ENCODE measurements at places on chromosomes 12 and 14.

DNA sequence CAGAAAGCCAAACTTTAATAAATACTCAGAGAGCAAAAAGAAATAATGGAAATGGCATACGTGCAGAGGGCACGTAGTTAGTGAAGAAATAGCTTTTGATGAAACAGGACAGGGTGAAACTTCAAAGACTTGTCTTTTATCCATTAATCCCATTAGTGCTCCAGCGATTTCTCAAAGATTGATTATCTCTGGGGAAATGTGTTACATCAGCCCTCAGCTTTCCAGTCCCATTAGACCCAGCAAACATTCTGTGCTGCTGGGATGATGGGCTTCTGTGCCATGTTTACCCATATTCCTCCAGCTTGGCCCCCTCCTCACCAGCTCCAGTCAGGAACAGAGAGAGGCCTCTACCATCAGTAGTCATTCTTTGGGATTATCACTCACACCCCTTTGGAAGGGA lies 113.1 kb downstream of the CACNA1C start:
- no peak for DNase-seq

DNA sequence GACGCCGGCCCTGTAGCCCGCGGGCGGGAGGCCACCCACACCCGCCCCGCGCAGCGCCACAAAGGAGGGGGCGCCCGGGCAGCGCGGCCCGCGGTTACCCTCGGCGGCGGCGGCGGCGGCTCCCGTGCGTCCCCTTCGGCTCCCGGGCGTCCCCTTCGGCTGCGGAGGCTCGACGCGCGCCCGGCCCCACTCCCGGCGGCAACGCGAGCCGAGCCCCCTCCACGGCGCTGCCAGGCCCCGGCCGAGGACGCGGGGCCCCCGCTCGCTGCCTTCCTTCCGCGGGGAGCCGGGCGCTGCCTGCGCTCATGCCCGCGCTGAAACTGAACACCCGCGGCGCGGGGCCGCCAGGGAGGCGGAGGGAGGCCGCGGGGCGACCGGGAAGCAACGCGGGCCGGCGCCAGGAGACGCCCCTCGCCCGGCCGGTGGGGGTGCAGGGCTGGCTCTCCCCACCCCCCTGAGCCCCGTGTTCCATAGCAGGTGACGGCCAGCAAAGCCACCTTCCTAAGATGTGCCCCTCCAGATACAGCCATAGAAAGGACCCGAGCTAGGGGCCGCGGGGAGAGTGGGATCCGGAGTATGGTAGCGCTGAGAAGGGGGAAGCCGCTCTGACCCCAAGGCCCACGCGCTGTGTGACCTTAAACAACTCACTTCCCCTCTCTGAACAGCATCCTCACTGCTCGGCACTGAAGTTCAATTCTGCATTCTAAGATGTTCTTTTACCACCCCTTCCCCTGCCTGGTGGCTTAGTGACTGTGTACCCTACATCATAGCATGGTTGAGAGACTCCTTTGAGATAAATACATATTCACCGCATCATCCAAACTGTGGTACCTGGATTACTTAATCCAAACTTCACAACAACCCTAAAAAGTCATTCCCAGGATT lies 42.8 kb downstream of the KDM2B start:
- no peak for DNase-seq

DNA sequence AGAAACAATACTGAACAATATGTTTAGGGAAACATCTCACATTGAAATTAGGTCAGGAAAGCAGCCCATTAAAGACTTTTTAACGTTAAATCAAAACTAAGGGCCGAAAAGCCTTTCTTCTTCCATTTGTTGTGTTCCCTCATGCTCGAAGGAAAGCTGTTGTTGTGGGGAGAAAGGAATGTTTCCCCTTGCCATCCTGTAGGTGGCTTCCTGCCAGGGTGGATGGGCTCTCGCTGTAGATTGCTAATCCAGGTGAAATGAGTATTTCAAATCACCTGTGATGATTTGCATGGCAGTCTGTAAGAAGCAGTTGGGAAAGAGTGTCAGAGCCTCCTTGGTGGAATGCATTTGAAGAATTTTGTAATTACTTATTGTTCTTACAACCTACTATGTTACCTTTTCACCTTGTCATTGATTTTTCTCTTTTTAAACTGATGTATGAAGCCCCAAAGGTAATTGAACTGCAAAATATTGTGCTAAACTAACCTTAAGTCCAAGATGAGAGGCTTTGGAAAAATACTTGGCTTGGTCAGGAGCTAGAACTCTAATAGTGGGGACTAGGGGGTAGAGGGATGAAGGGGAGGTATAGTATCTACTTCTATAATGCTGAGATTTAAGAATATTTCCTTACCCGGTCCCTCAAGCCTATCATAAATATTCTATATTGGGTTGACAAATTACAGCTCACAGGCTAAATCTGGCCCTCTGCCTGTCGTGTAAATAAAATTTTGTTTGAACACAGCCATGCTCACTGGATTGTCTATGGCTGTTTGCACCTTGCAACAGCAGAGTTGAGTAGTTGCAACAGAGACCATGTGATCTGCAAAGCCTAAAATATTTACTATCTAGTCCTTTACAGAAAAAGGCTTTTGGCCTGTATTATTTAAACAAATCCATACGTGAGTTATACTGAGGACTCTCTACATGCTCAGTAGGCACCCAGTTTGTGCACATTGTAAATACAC lies 7.7 kb upstream of the DCP1B start:
- no peak for DNase-seq

DNA sequence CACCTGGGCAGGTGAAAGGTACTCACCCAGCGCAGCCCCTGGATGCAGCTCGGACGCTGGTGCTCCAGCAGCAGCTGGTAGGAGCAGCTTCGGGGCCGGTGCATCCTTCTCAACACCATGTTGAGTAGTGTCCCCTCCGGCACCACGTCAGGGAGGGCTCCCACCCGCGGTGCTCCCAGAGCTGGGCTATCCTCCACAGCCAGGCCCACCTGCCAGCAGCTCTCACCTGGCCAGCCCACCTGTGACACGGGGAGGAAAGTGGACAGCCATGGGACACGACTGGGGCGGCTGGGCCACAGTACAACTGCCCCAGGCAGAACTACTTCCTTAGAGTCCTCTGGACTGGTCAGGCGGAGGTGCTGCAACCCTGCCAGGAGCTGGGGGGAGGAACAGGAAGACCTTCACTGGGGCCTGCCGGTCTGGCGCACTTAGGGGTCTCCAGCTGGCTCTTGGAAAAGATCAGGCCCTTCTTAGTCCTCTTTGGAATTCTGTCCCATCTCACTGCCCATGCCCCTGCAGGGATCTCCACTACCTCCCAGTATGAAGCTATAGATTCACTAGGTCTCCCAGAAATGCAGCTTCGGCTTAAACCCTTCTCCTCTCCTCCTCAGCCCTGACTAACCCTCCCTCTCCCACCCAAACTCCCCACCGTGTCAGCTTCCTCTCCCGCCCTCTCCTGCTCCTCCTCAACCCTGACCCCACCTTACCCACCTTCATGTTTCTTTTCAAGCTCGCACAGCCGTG lies 668 bp downstream of the RAPGEF3 start:
- no peak for DNase-seq

DNA sequence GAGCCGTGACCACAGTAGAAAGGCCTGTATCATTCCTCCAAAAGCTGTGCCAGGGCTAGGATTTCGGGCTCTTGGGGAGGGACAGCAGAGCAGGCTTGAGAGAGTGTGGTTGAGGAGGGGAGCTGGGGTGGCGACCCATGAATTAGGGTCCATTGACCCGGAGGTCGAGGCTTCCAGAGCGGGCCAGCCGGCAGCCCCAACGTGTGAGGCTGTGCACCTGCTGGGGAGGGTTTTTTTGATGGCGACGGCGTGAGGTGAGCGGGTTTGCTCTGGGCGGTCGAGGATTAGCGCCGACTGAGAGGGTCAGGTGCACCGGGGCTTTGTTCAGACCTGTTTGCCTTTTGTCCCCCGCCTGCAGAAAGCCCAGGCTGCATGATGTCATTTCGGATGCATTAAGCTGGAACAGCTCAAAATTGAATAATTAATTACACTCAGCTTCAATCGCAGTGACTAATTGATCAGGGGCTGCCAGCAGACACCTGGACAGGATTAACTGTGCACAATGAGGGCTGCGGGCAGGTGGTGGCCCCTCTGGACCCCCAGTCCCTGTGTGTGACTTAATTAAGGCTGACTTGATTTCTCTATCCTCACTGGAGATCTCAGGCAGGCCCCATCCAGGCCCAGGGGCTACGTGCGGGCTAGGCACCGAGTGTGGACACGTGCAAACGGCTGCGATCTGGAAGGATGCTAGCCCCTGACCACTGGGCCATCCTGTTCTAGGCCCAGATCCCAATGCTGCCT lies 42.1 kb upstream of the MEG3 start:
- no peak for DNase-seq

- no peak for DNase-seq
Measured at GRCh38 chr14:99264691-99265450, 7.1 kb downstream of the BCL11B start.

GRCh38 chr14:82667006-82667405 lies 1133.4 kb upstream of the SEL1L start:
- no peak for DNase-seq

Data from globus pallidus (tissue), 1 donor.